ENCODE measurements at places on chromosomes 13 and 19. TPM values are rescaled to one million over a fixed set of nuclear protein-coding genes. Genes with fewer than 3 reads are reported as not detected.

SLAIN1 gene
- total RNA-seq = 4.8 TPM

KLK6 gene
- 350 TPM for total RNA-seq

CLEC11A gene
- total RNA-seq = 2.4 TPM

DNA sequence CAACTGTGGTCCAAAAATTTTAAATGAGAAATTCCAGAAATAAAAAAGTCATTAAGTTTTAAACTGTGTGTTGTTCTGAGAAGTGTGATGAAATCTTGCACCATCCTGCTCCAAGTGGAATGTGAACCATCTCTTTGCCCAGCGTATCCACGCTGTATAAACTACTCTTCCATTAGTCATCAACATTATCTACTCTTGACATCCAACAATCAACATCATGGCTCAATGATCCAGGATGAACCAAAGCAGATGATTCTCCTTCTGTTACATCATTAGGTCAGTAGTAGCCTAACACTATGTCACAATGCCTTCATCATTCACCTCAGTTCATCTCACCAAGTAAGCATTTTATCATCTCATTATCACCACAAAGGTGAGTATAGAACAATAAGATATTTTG is 55.3 kb downstream of the SUCLA2 start:
- H3K36me3 ChIP-seq = peaks cover 9% of the 10 kb centered on the region
- H3K4me1 ChIP-seq = no peaks in the 10 kb centered on the region
- no peak overlapping the region for H3K4me3 ChIP-seq
- DNase-seq = no peak
- H3K27ac ChIP-seq = peak overlapping the region; percentile 16

GRCh38 chr13:51768378-51768921 is 35.5 kb downstream of the DHRS12 start:
- H3K27ac ChIP-seq = no peak overlapping the region
- peaks cover 7% of the 10 kb centered on the region for H3K36me3 ChIP-seq
- peaks cover 20% of the 10 kb centered on the region for H3K4me1 ChIP-seq
- H3K27me3 ChIP-seq = no peaks in the 10 kb centered on the region
- no peak overlapping the region for H3K4me3 ChIP-seq

- H3K27ac ChIP-seq = no peak overlapping the region
- H3K4me1 ChIP-seq = no peaks in the 10 kb centered on the region
- H3K36me3 ChIP-seq = no peaks in the 10 kb centered on the region
- no peak for DNase-seq
- no peak overlapping the region for H3K4me3 ChIP-seq
Measured at GRCh38 chr19:54606891-54607784, 13.7 kb downstream of the LILRA1 start.

- H3K4me1 ChIP-seq = no peaks in the 10 kb centered on the region
- H3K4me3 ChIP-seq = no peak overlapping the region
- H3K27ac ChIP-seq = no peak overlapping the region
- H3K27me3 ChIP-seq = no peaks in the 10 kb centered on the region
- DNase-seq = no peak
Measured at GRCh38 chr13:77177646-77178045, 149.2 kb downstream of the MYCBP2 start.
